Glomerular endothelial cell (primary cell): ENCODE measurements at places on chromosomes 6 and 20.

DNA sequence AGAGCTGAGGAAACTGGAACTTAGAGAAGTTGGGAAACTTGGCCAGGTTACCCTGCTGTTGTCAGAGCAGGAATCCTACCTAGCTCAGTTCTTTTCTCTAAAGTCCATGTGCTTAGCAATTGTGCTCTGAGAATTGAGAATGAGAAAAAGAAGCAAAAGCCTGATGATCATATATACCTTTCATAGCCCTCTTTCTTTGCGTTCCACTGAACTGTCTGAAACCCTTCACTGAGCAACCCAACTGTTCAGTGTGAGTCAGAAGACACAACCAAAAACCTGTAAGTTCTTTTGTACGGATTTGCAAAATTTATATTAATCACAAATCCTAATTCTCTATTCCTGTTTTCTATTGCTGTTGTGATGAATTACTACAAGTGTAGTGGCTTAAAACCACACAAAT lies 80.6 kb downstream of the PHF3 start:
- DNase-seq, result no peak

DNA sequence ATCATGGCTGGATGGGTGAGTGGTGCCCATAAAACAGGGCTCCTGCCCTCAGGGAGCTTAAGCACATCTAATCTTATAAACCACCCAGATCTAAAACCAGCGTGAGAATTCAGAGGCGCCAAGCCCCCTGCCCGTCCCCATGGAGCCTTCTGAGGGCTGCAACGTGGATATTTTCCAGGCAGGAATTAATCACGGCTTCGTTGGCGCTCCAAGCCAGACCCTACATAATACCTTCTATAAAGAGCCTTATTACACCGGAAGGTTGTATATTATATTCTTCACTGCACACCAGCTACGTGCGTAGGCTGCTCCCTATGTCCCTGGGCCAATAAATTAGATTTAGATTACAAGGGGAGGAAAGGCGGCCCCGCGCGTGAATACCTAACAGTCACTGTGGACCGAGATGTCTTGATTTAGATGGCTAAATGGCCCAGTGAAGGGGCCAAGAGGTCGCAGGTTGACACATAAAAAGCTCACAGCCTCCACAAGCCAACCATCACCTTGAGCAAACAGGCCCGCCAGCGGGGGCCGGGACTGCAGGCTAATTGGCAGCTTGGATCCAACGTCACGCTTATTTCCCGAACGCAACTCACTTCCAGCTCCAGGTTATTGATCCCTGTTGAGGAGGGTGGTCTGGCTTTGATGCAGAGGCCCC lies 64.7 kb upstream of the APCDD1L start:
- no peak for DNase-seq

- no peak for DNase-seq
Observed at GRCh38 chr6:29791786-29792122, 35.9 kb upstream of the HLA-G start.

GRCh38 chr6:164569509-164569908 lies 739.9 kb downstream of the C6orf118 start:
- no peak for DNase-seq

DNA sequence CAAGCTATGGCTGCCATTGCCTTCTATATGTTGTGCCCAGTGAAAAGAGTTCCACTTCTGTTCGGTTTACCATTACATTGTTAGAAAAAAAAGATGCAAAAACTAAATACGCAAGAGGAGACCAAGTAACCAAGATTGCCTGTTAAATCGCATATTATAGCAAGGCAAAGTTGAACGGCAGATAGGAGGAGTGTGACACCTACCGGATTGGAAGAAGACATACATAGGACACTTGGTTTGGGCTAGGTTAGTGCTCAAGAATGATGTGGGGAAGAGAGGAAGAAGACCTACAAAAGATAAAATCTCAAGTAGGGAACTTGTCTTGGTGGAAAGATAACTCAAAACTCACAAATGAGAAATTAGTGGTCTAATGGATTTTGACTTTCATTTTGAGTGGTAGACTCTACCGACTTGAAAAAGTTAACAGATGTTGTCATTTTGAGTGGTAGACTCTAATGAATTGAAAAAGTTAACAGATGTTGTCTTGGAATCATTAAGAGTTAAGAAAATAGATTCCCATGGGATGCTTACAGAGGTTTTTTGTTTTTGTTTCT lies 95.5 kb downstream of the F13A1 start:
- DNase-seq, result no peak

- DNase-seq, result no peak
Observed at GRCh38 chr6:6986344-6986743, 121.4 kb upstream of the RREB1 start.
